ENCODE measurements at places on chromosomes 5 and 9. TPM values are rescaled to one million over a fixed set of nuclear protein-coding genes. Genes with fewer than 3 reads are reported as not detected.

The SHOC1 gene
- total RNA-seq = not detected

The OR13C3 gene
- not detected for total RNA-seq

The SLC4A9 gene
- total RNA-seq = 0.17 TPM

The TTC23L gene
- total RNA-seq = not detected

The HAPLN1 gene
- not detected for total RNA-seq

Measured in activated naive CD8-positive, alpha-beta T cell treated with anti-CD3 and anti-CD28 coated beads, Interleukin-2, amount 10 ng/mL, durations not matched to agents 7 days and 5 days (primary cell).